ENCODE measurements at places on chromosomes 3 and 15.

GRCh38 chr15:58518626-58519025 is 86.8 kb downstream of the LIPC start:
- no peak for DNase-seq

- no peak for DNase-seq
These were observed 21.5 kb downstream of the NR2F2 start for GRCh38 chr15:96351761-96352603.

DNA sequence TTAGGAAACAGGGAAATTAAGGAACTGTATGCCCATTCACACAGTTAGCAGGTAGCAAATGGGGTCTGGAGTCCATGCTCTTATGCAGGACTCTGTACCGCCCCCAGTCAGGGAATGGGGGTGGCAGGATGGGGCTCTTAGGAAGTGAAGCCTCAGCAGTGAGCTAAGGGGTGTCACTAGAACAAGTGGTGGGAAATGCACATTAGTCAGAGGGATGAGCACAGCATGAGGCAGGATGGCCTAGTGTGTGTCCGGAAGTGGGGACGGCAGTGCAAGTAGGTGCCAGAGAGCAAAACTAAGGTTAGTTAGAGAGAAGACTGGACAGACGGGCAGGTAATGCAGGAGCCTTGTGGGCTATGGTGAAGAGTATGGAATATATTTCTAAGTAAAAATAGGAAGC is 60.7 kb downstream of the ST3GAL6 start:
- no peak for DNase-seq

- DNase-seq, result no peak
These were observed 11.9 kb upstream of the MUC20 start for GRCh38 chr3:195708626-195709481.

DNA sequence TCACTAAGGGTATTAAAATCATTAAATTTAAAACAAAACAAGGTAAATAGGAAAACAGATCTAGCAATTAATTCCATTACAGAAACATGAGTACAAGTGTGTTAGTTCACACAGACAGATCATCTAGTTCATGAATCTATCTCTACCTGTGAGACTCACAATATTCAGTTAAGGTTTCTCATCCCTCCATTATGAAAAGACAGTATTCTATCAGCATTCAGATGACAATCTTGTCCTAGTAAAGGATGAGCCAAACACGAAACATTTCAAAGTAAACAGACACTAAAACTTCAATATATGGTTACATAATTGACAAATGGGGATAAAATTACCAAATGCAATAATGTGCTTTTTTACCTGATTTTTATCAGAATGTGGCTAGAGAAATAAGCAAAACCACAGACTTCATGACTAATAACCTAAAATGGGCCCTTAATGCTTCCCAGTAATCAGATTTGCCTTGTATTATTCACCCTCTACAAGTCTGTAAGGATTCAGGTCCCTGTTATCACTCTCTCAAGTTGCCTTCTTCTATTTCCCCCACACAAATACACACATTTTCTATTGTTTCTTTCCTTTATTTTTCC is 126.8 kb downstream of the DLG1 start:
- no peak for DNase-seq

DNA sequence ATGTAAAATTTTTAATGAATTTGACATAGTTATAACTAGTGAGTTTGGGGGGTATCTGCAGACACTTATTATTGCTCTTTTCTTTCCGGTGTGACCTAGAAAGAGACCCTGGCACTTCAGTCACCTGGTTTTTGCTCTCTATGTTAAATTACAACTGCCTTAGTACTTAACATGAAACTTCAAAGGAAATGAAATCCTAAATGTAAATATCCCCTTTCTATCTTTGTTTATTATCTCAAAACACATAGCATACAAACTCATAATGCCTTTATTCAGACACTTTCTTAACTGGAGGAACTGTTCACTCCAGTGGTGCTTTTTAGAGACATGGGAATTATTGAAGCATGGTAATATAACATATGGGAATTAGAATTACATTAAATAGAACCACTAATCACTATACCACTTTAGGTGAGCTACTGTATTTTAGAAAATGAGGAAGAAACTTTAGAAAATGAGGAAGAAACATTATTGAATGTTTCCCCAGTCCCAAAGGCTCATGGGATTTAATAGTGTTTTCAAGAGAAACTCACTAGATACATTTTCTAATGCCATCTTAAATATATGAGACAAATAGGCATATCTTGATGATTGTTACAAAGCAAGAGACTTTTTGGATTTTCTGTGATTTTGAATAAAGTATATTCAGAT is 119.5 kb upstream of the MLF1 start:
- no peak for DNase-seq

- DNase-seq, result no peak
These were observed 15.1 kb downstream of the SH2D7 start for GRCh38 chr15:78107471-78107870.

DNA sequence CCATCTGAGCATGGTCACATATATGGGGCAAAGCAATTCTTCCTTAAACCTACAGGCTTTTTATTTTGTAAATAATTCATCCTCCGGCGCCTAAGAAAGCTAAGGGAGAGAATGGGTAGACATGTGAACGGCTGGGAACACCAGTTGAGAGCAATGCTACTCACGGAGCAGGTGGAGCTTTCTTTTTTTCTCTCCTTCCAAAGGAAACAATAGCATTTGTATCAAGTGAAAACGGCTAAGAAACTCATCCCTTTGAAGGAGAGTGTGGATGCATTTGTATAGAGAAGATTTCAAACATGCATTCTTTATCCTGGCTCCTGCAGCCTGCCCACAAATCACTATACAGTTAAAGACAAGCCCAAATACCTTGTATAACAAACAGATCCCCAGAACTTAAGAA is 637.8 kb downstream of the MAGI1 start:
- no peak for DNase-seq

DNA sequence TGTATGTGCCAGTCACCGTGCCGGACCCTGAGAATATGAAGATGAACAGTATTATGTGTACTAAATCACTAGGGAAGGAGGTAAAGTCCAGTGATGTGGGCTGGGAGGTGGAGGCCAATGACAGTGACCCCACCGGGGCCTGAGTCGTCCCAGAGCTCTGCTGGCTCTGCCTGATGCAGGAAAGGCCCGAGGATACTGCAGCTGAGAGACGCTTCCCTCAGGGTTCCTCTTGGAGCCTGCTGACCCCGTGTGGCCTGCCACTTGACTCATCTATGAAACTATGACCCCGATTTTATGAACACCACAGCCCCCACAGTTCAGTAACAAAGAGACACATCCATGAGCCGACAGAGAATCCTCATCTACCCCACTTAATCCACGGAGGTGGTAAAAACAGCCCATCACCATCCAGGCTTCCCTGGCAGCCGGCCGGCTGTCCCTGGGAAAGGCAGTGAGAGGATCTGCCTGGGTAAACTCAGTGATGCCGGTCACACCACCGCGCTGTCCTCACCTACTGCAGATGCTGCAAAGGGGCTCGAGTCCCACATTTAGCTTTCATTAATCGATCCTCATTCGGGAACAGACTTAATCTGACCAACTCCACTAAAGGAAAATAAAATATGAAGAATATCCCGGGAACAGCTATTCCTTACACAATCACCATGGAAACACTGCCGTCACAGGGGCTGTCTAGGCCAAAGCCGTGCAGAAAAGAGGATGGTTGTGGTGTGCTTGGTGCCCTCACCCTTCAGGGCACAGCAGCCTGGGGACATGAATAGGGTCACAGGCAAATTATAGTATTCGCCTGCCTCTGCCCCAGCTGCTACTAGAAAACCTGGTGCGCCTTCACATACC is 82.9 kb downstream of the ARRDC4 start:
- no peak for DNase-seq

DNA sequence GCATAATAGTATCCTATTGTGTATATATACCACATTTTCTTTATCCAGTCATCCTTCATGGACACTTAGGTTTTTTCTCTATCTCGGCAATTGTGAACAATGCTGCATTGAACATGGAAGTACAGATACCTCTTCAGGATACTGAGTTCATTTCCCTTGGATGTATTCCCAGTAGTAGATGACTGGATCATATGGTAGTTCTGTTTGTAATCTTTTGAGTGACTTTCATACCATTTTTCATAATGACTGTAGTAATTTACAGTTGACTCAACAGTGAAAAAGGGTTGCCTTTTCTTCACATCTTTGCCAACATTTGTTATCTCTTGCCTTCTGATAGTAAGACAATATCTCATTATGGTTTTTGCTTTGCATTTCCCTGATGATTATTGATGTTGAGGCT is 21.8 kb downstream of the MYH15 start:
- no peak for DNase-seq

DNA sequence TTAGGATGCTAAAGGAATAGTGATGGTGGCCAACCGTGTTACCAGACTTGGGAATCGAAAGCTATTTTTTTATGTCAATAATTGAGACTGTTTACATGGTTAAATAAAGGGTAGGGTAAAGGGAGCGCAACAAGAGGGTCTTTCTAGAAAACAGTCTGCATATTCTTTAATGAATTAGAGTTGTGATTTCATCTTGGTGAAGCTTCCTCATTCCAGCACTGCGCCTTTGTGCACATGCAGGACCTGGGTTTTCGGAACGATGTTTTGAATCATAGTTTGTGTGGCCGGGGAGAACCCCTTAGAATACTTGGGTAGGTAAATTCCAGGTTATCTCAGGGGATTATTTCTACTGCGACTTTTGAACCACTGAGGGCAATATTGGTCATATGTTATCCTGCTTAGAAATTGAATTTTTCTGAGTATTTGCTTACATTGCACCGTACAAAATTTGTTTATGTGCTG is 1.3 kb downstream of the PIK3CA start:
- DNase-seq, result no peak

DNA sequence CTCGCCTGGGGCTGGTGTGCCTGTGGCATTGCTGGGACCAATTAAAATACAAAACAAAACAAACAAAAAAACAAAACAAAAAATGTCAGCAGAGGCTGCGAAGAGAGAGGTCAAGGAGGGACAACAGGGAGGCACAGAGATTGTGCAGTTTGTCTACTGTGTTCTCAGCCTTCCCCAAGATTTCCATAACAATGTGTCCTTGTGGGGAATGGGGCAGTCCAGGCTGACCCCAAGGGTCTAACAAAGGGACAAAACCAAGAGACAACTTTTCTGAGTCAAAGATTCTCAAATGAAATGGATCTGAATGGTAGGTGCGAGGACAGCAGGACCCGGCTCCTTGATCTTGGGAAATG is 46.4 kb upstream of the TRPM1 start:
- DNase-seq, result no peak

DNA sequence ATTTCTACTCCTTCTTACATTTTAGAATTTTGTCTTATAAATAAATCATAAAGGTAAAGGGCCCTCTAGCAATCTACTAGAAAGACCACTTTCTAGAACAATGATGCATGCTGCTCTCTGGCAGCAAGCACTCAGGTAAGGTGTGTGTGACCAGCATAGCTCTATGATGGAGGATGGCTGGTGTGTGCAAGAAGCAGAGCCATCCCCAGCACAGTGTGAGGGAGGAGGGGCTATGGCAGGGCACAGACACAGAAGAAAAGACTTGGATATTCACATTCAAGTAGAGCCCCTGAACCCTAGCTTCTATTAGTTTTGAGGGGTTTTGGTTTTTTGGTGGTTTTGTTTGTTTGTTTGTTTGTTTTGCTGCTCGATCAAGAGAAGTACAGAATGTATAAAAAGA is 277.1 kb upstream of the CCDC54 start:
- DNase-seq, result no peak

- DNase-seq, result no peak
These were observed 60.8 kb downstream of the PFN2 start for GRCh38 chr3:149909923-149910322.

GRCh38 chr3:88640581-88640980 is 466.8 kb upstream of the EPHA3 start:
- DNase-seq, result no peak

- DNase-seq, result no peak
These were observed 93.1 kb downstream of the ARHGEF26 start for GRCh38 chr3:154214306-154214705.

Data from GM19239 (cell line).